ENCODE measurements at places on chromosomes 6 and 20.

DNA sequence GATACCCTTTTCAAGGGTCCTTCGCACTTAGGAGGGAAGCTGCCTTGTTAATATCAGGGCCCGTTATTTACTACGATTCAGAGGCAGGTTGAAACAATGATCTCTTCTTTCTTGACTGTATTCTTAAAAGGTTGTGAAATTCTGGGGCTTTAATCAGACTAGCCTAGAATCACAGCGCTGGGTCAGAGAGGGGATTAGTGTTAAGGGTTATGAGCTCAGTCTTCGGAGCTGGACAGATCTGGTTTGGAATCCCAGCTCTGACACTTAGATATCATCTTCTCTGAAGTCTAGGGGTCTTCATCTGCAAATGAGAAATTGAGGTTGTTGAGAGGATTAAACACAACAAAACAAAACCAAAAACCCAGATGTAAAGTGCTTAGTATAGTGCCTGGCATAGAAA, 77.4 kb downstream of the CD83 start:
- DNase-seq: no peak

- DNase-seq: no peak
Observed at GRCh38 chr6:143616741-143617140, 61.0 kb upstream of the PHACTR2 start.

GRCh38 chr6:34131326-34132290, 14.3 kb downstream of the GRM4 start:
- no peak for DNase-seq

DNA sequence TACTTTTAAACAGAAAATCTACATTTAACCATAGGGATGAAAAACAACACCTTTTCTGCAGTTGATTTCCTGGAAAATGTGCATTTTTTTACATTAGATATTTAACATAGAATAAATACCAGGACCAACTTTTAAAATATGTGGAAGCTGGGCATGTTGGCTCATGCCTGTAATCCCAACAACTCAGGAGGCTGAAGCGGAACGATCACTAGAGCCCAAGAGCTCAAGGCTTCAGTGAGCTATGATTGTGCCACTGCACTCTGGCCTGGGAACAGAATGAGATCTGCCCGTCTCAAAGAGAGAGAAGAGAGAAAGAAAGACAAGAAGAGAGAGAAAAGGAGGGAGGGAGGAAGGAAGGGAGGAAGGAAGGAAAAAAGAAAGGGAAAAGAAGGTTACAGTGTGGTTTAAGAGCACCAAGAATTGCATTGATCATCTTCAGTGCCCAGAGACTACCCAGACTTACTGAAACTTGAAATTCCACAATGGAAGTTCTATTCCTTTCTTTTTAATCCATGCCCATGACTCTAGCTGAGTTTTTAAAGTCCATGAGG, 189.4 kb upstream of the ARID1B start:
- DNase-seq: no peak

DNA sequence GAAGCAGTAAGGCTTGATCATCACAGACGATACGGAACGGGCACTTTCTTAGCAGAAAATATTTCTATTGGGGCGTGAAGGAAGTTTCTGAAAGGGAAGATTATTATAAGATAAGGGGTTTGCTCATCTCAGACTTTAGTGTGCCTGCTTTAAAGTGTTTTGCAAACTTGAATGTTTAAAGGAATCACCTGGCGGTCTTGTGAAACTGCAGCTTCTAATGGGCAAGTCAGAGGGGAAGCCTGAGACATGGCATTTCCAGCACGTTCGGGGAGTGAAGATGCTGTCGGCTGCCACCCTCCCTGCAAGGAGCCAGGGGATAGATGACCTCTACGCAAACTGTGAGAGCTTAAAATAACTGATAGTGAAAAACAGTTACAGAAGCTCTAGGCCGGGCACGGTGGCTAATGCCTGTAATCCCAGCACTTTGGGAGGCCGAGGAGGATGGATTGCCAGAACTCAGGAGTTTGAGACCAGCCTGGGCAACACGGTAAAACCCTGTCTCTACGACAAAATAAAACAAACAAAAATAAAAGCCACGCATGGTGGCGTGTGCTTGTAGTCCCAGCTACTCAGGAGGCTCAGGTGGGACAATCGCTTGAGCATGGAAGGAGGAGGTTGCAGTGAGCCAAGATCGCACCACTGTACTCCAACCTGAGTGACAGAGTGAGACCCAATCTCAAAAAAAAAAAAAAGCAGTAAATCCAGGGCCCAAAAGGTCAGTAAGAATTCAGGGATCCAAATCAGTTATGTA, 2.3 kb upstream of the KIF16B start:
- DNase-seq: no peak

- DNase-seq: no peak
Observed at GRCh38 chr6:2795956-2796355, 30.8 kb downstream of the WRNIP1 start.

DNA sequence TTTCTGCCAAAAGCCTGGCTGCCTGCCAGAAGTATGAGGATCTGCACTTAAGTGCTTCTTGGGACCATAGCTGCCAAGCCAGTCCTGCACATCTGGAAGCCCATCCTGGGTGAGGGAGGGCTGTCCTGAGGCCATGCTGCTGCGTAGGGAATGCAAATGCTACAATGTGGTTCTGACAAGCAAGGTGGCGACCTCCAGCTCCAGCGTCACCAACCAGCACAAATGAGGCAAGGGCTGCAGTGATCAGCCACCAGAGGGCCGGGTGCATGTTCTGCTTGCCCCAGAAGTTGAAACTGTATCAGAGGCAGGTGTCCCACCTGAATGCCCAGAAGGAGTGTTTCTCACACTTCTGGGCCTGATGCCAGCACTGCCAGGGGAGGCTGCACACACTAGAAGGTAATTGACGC, 99.1 kb upstream of the KCNQ5 start:
- DNase-seq: no peak

- no peak for DNase-seq
Observed at GRCh38 chr6:90938122-90938521, 351.2 kb upstream of the MAP3K7 start.

DNA sequence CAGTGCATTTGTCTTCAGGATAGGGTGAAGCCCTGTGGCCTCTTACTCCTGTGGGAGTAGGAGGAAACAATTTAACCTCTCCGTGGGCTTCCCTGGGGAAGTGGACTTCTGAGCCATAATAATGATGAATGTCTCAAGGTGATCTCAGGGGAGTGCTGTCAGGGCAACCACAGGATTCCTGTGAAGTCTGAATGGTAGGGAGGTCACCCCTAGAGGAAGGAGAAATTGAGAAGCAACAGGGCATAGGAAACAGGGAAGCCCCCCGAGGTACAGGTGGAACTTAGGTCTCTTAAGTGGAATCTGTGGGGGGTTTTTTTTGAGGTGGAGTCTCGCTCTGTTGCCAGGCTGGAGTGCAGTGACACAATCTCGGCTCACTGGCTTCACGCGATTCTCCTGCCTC, 26.9 kb downstream of the STK35 start:
- DNase-seq: no peak

DNA sequence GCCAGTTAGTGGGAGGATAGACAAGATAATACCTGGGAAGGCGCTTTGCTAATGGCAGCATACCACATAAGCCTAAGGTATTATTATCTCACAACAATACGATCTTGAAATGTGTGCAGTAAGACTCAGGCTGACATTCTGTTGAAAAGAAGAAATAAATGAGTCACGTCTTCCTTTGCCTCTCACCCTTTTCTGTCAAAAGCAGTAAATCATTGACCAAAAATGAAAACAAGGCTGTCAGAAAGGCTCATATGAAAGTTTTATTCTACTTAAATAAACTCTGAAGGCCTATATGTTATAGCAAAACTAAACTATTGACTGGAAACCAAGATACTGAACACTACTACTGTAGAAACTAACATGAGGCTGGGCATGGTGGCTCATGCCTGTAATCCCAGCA, 43.1 kb upstream of the IL20RA start:
- no peak for DNase-seq

Measured in liver (tissue), 10 donors.